ENCODE measurements at places on chromosomes 7 and 10.

DNA sequence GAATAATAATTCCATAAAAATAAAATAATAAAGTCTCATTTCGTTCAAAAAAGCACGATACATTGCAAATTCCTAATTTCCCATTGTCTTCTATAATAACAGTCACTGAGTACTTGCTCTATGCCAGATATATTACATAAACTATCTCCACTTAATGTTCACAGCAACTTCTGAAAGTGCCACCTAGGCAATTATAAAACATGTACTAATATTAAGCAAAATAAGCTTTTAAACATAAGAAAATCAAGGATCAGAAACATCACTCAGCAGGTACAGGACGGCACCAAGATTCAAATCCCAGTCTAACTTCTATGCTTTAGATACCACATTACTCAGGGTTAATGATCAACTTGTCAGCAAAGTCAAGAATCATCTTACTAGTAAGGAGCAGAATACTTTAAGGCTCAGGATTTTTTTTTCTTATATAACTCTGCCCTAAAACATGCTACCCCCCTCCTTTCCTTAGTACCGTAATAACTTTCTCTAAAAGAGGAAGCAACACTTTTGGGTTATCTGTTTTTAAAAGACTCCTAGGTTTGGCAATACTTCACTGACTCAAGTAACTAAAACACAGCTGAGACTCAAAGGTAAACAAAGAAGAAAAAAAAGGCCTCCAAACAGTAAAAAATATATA lies 51.3 kb downstream of the USP6NL start:
- no peak for DNase-seq

DNA sequence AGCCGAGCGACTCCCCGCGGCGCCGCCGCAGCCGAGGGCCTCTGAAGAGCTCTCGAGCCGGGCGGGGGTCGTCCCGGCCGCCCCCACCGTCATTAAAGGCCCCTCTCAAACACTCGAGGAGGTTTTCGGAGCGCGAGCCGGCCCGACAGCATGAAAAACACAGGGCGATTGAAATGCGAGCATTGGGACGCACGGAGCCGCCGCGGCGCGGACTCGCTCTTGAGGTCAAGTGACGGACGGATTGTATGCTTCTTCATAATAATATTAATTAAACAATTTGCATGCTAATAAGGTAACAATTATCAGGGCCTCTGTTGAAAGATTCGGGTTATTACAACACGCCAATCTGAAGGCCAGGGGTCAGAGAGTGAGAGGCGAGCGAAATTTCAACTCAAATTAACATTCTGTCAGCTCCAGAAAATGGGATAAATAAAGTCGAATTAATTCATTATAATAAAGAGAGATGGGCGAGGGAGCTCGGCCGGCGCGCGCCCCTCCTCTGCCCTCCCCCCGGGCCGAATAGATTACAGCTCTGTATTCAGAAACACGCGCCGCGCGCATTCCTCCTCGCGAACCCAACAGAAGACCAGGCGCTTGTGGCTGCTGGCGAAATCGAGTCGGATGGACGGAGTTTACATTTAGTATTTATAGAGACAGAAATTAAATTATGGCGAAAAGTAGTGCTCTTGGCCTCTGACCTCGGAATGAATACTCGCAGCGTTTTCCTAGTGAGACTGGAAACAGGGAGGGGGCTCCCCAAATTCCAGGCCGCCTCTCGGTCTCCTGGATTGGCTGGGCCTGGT lies 2.1 kb upstream of the UNCX start:
- DNase-seq = no peak

GRCh38 chr7:105691680-105692564 lies 110.6 kb upstream of the EFCAB10 start:
- DNase-seq = peak; percentile 58

DNA sequence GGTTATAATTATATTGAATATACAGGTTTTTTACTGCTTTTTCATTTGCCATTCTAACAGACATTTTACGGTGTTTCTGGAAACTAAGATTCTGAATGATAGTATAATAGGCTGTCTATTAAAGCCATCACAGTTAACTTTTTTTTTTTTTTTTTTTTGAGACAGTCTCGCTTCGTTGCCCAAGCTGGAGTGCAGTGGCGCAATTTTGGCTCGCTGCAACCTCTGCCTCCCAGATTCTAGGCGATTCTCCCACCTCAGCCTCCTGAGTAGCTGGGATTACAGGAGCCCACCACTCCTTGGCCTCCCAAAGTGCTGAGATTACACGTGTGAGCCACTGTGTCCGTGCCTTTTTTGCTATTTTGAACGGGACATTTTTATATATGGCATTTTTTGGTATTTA lies 4.4 kb downstream of the TDRD1 start:
- no peak for DNase-seq

- DNase-seq = peak; percentile 97
These were observed 15.4 kb downstream of the CLCN1 start for GRCh38 chr7:143331179-143331801.

DNA sequence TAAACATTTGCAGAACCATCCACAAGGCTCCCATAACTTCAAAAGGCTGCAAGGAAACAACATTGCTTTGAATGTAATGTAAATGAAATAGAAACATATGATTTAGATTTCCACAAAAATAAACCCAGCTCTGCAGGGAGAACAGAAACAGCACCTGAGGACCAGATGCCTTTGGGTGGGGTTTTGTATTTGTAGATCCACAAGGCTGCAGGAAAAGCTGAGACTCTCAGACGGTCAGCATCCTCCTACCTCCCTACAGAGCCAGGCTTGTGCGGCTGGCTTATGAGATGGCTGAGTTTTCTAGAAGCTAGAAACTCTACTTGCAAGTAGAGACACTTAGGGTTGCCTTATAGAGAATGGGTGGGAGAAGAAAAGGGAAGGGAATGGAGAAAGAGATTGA lies 49.8 kb downstream of the FAM107B start:
- no peak for DNase-seq

GRCh38 chr10:23395017-23395416 lies 43.9 kb upstream of the OTUD1 start:
- no peak for DNase-seq

DNA sequence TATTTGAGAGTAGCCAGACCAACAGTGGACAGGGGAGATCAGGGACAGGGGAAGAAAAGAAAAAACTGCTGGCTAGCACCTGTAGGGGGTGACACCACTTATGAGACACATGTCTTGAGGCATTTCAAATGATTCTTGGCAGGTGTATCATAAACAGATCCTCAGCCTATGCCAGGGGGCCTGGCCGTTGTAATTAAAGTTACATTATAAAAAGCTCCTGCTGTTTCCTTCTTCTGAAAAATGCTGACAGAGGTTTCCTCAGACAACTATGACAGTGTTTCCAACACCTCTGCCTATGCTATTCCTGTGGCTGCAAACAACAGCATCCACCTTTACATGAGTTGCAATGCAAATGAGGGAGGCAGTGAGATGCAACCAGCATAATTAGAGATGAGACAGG lies 281.0 kb upstream of the PTER start:
- DNase-seq = no peak

- no peak for DNase-seq
These were observed 232.7 kb upstream of the TAC1 start for GRCh38 chr7:97499204-97499603.

DNA sequence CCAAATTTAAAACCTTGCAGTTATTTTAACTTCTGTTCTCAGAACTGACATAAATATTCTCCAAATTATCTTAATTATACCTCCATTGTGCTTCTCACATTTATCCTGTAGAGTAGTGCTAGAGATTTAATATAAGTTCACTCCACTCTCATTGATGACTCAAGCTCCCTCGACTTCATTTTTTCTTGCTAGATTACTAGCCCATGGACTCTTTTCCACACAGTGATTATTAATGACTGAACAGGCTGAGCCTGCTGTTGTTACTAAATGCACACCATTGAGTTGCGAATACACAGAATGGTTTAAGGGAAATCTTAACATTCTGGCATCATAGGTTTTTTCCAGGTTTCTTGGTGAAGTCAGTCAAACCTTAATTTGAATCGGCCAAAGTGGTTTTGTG lies 179.5 kb upstream of the AKR1E2 start:
- no peak for DNase-seq

GRCh38 chr7:115352375-115352774 lies 430.5 kb downstream of the MDFIC start:
- DNase-seq = peak; percentile 64

- DNase-seq = no peak
These were observed 3.5 kb downstream of the NRF1 start for GRCh38 chr7:129615018-129615417.

DNA sequence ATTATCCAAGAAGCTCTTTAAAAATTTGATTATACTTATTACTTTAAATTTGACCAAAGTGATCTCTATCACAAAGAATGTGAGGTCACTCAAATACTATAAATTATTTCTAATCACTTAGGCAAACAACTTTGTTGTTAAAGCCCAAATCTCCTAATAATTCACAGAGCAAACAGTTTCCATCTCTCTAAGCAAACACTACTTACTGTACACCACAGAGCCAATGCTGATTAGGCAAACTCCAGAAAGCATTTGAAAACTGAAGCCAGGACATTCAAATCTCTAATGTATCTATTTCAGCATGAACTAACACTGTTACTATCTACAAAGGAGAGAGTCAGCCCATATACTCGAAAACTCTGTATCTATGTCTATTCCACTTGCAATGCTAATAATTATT lies 107.1 kb downstream of the RNF32 start:
- DNase-seq = no peak

DNA sequence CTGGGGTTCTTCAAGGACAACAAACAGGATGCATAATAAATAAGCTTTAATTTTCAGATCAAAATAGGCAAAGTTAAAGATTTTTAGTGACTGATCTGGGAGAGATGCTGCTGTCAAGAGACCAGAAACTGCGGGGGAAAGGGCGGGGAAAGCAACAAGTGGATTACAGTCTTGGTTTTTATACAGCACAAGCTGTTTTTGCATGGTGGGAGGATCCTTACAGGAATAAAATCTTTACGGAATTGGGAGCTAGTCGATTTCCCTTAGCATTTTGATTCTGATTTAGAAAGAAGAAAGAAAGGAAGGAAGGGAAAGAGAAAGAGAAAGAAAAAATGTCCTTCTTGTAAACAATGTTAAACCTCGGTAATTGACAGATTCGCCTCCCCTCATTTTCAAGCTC lies 242.3 kb upstream of the SP8 start:
- DNase-seq = no peak

DNA sequence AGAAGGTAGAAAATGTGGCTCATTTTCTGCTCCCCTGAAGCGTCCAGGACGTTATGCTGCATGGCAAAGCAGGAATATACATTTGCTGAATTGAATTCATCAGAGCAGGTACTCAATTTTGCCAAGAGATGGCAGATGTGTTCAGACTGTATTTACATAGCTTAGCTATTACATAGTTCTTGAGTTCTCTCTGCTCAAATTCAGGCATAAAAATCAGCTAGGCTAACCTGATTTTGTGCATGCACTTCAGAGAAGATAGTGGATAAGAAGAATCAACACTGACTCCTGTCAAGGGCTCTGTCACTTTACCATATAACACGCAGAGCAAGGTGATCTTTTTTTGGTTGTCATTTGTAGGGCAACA lies 209.2 kb upstream of the FAM3C start:
- no peak for DNase-seq

DNA sequence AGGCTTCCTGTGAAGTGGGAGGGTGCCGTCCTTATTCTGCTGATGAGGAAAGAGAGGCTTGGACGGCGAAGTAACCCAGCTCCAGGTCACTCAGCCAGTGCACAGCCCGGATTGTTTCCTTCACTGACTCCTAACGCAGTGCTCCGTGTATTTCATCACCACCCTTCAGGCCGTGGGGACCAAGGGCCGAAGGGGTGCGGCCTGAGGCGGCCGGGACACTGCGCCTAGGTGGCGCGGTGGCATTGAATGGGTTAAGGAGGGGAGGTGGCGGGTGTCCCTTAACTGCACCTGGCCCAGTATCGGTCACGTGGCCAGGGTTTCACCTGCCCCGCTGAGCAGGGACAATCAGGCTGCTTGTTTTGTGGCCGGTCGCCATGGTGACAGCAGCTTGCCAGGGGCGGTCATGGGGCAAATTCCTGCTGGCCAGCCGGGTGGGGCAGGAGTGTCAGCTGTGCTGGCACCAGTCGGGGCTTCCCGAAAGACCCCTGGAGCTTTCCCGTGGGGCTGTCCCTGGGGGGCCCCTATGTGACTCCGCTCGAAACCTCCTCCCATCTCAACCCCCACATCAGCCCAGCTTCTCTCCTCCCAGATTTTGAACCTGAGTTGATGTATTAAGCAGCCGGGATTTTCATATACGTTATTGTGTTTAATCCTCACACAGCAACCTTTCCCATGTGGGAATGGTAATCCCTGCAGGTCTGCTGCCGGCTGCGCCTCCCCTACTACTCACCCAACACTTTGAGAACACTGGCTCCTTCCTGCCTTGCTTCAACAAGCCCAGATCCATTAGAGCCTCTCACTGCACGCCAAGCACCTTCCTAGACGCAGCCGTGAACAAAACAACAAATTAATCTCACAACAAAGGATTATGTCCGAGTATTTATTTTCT lies 4.4 kb upstream of the ABHD11 start:
- no peak for DNase-seq

DNA sequence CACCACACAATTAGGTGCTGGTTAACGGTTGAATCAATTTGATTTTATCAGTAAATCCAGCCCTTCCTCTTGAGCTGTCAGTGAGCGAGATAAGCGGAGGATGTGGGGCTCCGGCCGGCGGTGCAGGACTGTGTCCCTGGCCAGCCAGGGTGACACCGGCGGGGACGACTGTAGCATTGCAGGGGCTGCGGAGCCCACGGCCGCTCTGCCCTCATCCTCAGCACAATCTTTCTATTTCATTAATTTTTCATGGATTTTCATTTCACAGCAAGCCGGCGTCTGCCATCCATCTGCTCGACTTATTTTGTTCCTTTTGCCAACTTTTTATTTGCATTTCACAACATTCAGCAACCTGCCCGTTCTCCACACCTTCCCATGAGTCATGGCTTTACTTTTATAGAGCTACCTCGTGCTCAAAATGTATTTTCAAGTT lies 4.7 kb downstream of the ADARB2 start:
- no peak for DNase-seq

DNA sequence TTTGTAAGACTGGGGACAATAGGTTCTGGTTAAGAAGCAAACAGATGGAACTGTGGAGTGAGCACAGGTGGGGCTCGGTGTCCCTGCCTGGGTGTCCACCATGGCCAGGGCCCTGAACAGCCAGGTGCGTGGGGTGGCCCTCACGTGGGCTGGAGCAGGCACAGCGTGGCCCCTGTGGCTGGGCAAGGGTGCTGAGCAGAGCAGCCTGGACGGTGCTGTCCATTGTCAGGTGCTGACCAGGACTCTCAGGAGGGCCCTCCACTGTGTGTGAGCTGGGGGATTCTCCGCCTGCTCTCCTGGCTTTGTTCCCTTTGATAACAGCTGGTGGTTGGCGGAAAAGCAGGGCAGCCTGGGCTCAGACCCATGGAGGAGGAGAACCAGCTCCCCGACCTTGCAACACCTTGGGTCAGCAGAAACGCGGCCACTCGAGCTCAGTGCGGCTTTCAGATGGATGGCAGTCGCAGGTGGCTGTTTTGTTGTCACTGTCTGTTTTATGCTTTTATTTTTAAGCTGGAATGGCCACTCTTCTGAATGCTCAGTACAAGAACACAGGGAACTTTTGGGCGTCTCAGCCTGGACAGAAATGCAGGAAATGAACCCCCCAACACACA lies 273.9 kb upstream of the ADARB2 start:
- DNase-seq = no peak

DNA sequence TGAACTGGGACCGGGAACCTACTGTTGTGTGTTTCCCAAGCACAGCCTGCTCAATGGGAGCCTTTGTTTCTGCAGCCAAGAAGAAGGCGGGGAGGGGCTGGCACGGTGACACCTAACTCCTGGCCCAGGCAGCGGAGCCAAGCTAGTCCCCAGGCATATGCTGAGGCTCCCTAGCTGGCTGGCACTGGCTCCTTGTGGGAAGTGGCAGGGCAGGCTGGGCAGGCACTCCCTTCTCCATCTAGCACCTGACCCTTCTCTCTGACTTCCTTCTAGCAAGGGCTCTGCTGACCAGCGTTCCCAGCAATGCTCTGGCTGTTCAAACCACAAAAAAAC lies 325.0 kb downstream of the PLXNA4 start:
- no peak for DNase-seq
